GM04504 (cell line): ENCODE measurements at places on chromosomes 6 and 20.
A peak's percentile ranks its signal among the peaks of the same experiment; 100 is the strongest.

DNA sequence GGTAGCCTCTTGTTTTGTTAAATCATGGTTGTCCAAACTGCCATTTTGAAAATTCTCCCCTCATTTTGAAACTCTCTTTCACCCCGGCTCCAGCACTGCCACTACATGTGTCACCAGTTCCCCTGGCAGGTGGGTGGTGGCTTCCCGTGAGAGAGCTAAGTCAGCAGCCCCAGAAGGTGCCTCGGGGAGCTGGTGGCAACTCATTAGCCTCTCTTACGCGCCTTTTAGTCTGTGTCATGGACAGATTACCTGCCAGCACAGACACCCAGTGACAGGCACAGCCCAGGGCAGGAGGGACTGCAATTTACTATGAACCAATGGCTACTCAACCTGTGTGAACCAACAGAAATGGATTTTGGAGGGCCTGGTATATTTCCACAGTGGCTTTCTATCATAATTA is 147.1 kb upstream of the SASH1 start:
- DNase-seq: no peak

DNA sequence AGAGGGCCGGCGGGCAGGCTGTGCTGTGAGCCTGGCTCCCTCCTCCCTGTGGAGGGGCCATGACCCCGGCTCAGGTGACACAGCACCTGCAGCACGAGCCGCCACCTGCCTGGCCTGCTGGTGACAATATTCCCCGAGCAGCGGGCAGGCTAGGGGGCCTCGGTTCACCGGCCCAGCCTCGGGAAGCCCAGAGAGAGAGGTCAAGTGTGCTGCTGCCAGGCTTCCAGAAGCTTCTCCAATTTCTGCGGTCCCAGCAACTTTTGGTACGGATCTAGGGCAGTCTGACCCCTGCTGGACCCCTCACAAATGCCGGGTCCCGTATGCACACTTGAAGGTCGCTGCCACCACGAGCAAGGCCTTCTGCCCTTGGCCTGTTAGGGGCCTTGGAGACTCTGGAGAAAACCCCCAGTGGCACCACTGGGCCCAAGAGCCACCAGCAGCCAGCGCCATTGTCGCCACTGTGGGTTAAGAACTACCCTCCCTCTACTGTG is 38.6 kb upstream of the NOL4L start:
- no peak for DNase-seq

- peak; percentile 73 for DNase-seq
Measured at GRCh38 chr6:56370561-56371211, 123.3 kb upstream of the COL21A1 start.

GRCh38 chr6:10417681-10418104 is 2.8 kb upstream of the TFAP2A start:
- no peak for DNase-seq

- DNase-seq: no peak
Measured at GRCh38 chr6:56242346-56242745, 5.0 kb downstream of the COL21A1 start.

- DNase-seq: no peak
Measured at GRCh38 chr20:59164686-59165391, 1.2 kb downstream of the ZNF831 start.

- DNase-seq: peak; percentile 24
Measured at GRCh38 chr20:14142171-14142570, 146.9 kb downstream of the MACROD2 start.

- DNase-seq: no peak
Measured at GRCh38 chr6:6284221-6284966, 36.1 kb downstream of the F13A1 start.

DNA sequence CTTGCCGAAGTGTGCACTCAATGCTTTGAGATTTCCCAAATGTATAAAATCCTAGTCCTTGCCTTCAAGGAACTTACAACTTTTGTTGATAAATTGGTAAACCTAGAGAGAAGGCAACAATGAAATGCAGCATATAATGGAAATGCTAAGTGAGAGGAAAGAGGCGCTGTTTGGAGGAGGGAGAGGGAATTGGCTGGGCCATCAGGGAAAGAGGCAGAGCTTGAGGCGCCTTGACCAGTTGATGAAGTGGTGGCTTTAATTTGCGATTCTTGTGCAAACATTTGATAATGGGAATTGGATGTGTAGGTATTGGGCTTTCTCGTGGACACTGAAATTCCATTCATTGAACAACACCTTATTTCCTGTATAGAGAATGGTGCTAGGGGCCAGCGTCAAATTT is 1.9 kb upstream of the CDYL start:
- no peak for DNase-seq

DNA sequence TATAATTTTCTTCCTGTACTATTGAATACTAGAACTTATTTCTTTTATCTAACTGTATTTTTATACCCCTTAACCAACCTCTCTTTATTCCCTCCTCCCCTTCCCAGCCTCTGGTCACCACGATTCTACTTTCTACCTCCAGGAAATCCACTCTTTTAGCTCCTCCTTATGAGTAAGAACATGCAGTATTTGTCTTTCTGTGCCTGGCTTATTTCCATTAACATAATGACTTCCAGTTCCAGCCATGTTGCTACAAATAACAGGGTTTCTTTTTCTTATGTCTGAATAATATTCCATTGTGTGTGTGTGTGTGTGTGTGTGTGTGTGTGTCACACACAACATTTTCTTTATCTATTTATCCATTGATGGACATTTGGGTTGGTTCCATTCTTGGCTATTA is 152.3 kb upstream of the OLIG3 start:
- no peak for DNase-seq

DNA sequence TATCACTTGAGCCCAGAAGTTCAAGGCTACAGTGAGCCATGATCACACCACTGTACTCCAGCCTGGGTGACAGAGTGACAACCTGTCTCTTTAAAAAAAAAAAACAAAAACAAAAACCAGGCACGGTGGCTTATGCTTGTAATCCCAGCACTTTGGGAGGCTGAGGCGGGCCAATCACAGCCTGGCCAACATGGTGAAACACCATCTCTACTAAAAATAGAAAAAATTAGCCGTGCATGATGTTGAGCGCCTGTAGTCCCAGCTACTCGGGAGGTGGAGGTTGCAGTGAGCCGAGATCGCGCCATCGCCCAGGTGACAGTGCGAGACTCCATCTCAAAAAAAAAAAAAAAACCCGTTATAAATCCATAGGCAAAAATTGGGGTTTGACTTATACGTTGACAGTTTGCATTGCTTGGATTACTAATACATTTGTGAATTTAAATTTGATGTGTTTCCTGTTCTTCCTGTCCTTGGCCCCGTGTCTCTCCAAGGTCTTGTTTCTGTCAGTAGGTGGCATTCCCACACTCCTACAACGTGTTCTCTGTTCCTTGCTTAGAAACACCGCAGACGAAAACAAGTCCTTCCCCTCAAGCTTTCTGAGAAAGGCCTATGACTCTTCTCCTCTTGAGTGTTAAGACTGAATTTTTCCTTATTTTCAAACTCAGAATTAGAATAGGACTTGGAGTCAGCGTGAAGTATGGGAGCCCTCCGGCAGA is 147.0 kb downstream of the DTNBP1 start:
- no peak for DNase-seq

GRCh38 chr6:128171182-128171581 is 270.3 kb upstream of the THEMIS start:
- DNase-seq: no peak

GRCh38 chr6:142355520-142356174 is 53.8 kb downstream of the ADGRG6 start:
- DNase-seq: no peak

DNA sequence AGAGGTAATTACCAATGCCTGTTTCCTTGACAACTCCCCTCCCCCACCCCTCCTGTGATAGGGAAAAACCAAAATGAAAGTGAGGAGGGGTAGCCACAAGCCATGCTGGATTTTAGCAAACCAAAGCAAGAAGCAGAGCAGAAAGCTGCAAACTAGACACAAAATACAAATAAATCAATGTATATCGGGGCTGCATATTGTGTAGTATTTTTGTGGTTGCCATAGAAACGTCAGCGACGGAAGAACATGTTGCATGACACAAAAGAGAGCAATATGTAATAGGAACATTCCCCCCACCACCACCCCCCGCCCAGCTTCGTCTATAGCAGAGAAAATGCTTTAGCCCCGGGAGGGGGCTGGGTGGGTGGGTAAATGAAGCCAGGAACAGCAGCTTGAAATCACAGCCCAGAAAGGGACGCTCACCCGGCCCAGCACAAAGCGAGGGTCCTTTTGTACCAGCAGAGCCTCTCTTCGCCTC is 548 bp downstream of the AGPAT4 start:
- DNase-seq: peak; percentile 22

DNA sequence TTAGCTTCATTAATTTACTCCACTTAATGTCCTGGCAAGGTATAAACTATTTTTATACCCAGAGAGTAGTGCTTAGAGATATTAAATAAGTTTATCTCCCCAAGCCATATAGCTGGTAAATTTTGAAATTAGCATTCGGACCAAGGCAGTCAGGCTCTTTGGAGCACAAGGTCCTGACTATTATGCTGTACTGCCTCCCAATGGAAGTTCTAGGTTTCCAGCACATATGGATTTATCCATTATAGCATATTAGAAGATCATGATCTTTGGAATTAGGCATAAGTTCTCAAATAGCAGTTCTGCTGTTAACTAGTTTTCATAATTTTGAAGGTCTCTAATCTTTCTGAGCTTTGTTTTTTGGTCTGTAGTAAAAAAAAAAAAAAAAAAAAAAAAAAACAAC is 835.3 kb upstream of the EPHA7 start:
- no peak for DNase-seq

DNA sequence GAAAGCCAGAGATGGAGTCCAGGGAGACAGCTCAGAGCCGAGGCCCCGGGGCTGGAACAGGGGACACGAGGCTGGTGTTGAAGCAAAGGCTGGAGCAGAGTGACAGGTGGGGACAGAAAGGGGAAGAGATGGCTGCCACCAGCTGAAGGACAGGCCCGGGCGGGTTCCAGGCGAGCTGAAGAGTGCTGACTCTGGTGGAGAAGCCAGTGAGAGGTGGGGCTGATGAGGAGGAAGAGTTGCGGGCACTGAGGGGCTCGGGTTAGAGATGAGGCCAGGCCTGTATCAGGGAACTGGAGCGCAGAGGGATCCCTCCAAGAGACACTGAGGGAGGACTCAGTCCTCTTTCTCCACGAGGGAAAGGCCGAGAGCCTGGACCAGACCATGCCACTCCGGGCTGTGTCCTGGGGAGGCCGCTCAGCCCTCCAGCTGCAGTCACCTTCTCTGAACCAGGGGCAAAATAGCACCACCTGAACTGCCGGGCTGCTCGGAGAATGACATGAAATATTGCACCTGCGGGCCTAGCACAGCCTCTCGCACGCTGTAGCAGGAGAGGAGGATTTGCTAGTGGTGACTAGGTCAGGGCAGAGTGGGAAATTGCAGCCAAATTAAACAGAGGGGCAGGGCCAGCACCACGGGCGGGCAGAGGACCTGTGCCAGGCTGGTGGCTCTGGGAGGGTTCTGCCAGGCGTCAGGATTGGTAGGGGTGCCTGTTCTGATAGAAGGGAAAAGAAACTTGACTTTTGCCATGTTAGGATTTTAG is 175.9 kb downstream of the ZDHHC14 start:
- no peak for DNase-seq

GRCh38 chr20:46057856-46058598 is 29.0 kb downstream of the SLC12A5 start:
- DNase-seq: peak; percentile 7
